Activated T-cell treated with anti-CD3 and anti-CD28 coated beads for 4 hours (primary cell): ENCODE measurements at places on chromosomes 13 and 19.

DNA sequence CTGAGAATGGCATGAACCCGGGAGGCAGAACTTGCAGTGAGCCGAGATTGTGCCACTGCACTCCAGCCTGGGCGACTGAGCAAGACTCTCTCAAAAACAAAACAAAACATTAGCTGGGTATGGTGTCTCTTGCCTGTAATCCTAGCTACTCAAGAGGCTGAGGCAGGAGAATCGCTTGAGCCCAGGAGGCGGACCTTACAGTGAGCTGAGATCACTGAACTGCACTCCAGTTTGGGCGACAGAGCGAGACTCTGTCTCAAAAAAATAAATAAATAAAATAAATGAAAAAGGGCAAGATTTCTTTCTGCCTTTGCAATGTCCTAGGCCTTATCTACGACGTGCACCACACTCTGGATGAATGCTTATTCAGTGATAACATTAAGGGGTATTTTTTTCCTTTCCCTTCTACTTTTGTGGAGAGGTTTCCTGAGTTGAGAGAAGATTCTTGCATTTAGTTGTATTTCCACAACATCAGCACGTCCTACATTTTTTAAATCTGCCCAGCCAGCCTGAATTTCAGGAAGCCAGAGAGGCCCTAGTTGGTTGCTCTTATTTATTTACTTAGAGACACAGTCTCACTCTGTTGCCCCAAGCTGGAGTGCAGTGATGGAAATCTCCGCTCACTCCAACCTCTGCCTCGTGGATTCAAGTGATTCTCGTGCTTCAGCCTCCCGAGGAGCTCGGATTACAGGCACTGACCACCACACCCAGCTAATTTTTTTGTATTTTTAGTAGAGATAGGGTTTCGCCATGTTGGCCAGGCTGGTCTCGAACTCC lies 26.1 kb upstream of the OR1M1 start:
- no peak for DNase-seq

DNA sequence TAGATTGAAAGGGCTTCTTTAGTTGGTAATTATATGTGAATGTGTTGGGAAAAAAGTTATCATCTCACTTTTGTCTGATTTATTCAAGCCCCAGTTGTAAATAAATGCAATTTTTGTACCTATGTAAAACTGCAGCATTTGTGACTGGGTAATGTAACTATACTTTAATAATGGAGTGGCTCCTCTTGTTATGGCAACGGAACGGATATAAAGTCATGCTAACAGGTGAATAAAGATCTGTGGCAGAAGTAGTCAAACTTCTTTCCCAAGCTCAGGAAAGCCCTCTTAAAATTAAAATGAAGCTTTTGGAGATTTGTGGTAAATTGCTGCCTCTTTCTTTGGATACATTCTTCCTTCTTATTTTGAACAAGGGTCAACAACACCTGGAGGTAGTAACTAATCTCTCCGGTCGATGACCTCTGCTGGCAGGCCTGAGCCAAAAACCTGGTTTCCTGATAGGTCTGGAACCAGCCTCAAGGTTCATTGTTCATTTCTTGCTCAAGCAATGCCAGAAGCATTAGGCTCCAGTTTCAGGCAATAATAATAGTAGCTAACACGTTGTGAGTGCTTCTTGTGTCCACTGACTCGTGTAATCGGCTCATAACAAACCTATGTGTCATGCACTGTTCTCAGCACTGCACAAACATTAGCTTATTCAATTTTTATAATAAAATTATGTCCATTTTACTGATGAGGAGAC lies 313.4 kb upstream of the DACH1 start:
- DNase-seq, result no peak

DNA sequence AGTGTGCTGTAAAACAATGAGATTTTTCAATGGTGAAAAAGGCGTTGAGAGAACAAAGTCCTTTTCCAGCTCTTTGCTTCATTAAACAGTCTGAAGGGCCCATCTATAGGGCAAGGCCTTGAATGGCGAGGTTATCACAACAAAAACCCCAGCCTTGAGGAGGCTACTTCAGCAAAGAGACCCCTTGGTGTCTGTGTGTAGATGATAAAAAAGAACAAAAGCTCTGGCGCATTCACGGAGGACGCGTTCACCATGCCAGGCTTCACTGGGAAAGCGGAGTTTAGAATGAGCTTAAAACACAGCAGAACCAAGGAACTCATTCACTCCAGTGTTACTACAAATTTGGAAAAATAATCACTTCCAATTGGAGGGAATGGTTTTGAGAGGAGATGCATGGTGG lies 530.0 kb upstream of the ARGLU1 start:
- DNase-seq, result no peak

DNA sequence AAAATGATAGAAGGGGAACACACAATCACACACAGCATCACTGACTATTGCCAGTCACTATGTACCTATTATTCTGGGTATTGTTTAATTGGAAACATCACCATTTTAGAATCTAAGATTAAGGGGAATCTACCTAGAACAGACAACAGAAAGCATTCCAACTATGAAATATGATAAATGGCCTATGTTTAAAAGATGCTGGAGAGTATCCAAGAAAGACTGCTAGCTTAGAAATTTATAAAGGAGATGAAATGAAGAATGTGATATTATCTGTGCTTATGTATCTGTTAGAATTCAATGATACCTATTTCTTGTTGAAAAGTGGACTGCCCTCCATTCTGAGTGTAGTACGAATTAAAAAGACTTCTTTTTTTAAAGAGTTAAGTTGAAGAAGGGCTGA lies 50.5 kb downstream of the KCNRG start:
- DNase-seq, result no peak

- peak; percentile 40 for DNase-seq
Measured at GRCh38 chr19:10074153-10074552, 12.0 kb upstream of the SHFL start.

DNA sequence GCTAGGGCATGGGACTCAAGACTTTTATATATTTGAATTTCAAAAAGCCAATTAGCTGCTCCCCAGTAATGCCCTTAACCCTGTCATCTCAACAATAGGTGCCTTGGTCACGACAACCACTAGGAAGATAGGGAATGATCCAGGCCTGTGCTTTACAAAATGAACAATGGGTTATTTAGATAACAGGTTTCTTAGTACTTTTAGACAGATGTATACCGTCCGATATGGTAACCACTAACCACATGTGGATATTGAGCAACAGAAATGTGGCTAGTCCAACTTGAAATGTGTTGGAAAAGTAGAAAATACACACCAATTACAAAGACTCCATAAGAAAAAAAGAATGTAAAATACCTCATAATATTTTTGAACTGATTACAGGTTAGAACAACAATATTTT lies 201.2 kb downstream of the LHFPL6 start:
- DNase-seq, result no peak

- DNase-seq, result no peak
Measured at GRCh38 chr13:40387775-40388174, 278.7 kb downstream of the FOXO1 start.

DNA sequence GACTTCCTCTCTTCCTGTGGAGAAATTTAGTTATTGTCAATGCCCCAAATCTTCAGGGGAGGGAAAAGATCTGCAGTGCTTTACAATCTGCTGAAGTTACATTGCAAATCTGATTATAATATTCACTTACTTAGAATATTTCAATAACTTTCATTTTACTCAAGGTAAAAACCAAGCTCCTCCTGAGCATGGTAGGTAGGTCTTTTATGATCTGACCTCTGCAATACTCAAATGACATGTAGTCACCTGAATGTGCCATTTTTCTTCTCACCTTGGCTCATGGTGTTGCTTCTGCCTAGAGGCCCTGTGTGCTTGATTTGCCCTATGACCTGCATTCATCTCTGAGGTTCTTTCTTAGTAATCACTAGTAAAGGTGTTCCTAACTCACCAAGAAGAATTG lies 331.4 kb downstream of the HS6ST3 start:
- DNase-seq, result no peak

GRCh38 chr13:113245849-113246796 lies 36.7 kb downstream of the CUL4A start:
- DNase-seq, result no peak

- DNase-seq, result no peak
Measured at GRCh38 chr13:93368718-93369117, 142.1 kb downstream of the GPC6 start.

- peak; percentile 5 for DNase-seq
Measured at GRCh38 chr19:3243819-3244700, 19.6 kb downstream of the CELF5 start.

GRCh38 chr19:38580080-38580479 lies 37.7 kb downstream of the MAP4K1 start:
- DNase-seq, result no peak

- no peak for DNase-seq
Measured at GRCh38 chr13:25291691-25292090, 4.4 kb upstream of the MTMR6 start.

GRCh38 chr19:34355201-34355600 lies 9.8 kb upstream of the GPI start:
- no peak for DNase-seq

GRCh38 chr19:31616031-31616430 lies 266.8 kb upstream of the TSHZ3 start:
- no peak for DNase-seq

DNA sequence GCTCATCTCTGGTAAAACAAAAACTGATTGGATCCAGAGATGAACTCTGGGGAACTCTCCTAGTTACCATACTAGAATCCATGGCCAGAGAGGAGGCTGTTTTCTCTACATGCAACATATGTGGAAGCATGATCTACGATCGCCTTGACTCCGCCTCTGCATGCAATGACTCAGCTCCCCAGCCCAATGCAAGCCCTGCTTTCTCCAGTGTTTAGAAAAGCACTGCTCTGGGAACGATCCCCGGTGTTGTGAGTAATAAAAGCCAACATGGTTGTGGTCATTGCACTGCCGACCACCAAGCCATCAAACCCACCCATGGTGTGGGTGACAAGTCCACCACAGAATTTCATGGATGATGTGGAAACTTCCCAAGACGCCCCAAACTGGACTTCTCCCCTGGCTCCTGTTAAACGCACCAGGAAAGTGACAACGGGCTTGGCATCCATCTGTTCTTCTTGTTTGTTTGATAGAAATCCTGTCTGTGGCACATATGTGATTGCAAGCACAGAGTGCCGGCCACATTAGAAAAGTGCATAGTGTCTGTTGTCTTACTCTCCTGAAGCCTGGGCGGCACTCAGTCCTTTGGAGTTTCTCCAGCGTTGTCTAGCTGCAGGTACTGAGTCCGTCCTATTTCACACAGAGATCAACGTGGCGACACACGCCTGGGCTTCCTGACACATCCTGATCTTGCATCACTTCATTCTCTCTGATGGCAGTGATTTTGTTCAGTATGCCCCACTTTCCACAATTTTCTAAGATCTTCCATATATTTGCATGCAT lies 36.4 kb upstream of the VSTM2B start:
- no peak for DNase-seq
